CD8-positive, alpha-beta T cell (primary cell): ENCODE measurements at places on chromosomes 1 and 21.

GRCh38 chr1:31505911-31506497, 70.3 kb upstream of the TINAGL1 start:
- DNase-seq: peak; percentile 30

DNA sequence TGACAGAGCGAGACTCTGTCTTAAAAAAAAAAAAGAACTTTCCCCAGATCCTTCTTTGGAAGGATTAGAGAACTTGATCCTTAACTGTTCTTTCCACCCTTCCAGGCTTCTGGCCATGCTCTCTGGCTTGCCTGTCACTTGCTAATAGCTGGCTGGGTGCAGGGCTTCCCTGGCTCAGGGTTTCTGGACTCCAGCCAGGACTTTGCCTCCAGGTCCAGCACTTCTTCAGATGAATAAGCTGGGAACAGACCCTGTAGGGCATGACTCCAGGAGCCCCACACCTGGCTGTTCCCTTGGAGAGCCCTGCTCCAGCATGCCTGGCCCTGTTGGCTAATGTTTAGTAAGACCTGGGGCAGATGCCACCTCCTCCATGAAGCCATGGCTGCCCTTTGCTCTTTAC, 3.3 kb upstream of the NT5C1A start:
- no peak for DNase-seq

GRCh38 chr1:19437891-19438294, 47.4 kb downstream of the CAPZB start:
- no peak for DNase-seq

- DNase-seq: no peak
These were observed 47.5 kb downstream of the HUNK start for GRCh38 chr21:31920275-31920674.

- no peak for DNase-seq
These were observed at the start of gene OR2T4 for GRCh38 chr1:248361121-248361715. TSS of gene OR2T4 (plus strand) at chr1:248361665. CDS start at chr1:248361665, 0 bp downstream.

DNA sequence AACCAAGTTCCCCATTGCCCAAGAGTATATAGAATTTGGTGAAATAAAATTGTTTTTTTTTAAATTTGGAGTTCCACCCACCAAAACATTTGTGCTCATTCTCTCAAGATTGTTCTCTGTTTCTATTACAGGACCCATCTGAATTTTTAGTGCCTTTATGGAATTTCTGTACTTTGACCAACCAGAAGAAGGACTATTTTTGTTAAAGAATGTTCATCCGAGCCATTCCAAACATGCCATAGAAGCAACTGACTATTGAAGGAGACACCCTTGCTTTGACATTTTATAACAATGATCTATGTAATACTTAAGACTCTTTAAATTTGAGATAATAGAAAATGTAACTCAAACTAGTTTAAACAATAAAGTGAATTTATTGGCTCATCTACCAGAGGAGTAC, 655.7 kb upstream of the ADAMTS5 start:
- DNase-seq: no peak

- no peak for DNase-seq
These were observed 216.8 kb upstream of the CXADR start for GRCh38 chr21:17295997-17296396.

GRCh38 chr21:30233228-30234020, 17.5 kb upstream of the CLDN8 start:
- DNase-seq: no peak

- no peak for DNase-seq
These were observed 2.7 kb upstream of the HMGN2 start for GRCh38 chr1:26469558-26469957.

- no peak for DNase-seq
These were observed 1.3 kb upstream of the TOMM20 start for GRCh38 chr1:235129774-235130570.

DNA sequence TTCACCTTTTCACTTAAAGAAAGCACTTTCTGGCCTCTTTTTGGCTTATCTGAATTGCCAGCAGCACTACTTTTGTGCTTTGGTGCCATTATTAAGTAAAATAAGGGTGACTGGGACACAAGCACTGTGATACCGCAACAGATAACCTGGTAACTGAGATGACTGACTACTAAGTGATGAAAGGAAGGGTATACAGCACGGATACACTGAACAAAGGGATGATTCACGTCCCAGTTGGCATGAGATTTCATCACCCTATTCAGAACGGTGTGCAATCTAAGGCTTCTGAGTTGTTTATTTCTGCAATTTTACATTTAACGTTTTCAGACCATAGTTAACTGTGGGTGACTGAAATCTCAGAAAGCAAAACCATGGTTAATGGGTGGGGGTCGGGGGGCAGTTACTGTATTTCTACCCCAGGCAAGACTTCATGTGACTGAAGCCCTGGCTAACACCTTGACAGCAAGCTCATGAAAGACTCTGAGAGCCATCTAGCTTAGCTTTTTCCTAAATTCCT, 102.8 kb downstream of the CLIC6 start:
- DNase-seq: no peak

- DNase-seq: no peak
These were observed 327.3 kb downstream of the SIPA1L2 start for GRCh38 chr1:232302376-232303221.

- no peak for DNase-seq
These were observed 40.9 kb downstream of the AGPAT3 start for GRCh38 chr21:43905726-43906455.

DNA sequence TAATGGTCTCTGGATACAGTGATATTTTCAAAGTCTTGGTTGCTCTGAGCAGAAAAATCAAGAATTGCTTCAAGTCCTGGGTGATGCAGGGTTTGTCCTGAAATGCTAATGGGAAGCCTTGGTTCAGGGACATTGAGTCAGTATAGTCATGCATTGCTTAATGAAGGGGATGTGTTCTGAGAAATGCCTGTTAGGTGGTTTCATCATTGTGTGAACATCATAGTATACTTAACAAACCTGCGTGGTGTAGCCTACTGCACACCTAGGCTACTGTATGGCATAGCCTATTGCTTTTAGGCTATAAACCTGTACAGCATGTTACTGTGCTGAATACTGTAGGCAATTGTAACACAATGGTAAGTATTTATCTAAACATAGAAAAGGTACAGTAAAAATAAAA, 36.4 kb downstream of the TBCE start:
- no peak for DNase-seq

DNA sequence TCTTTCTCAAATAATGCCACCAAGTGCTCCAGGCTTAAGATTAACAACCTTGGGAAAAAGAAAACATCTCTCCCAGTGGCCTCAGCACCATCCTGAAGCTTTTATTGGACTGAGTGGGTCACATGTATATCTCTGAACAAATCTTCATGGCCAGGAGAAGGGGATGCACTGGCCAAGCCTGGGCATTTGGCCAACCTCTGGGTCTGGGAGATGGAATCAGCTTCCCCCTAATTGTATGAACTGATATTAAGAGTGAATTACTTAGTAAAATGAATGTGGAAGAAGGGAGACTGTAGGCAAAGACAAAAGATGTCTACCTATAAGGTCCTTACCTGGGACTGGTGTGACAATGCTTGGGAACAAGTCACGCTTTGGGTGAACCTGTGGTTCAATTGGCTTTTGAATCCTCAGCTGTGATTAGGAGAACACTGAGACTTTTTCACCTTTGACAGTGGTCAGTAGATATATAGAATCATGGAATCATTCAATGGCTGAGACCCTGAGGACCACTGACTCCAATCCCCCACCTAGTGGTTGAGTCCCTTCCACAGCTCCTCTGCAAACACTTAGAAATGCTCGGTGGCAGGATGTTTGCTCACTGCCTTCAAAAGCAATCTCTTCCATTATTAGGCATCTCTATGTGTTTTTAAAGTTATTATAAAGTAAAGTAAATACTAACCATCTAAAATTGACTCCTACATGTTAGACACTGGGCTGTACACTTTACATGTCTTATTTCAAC, 102.6 kb upstream of the ATP1A1 start:
- no peak for DNase-seq

DNA sequence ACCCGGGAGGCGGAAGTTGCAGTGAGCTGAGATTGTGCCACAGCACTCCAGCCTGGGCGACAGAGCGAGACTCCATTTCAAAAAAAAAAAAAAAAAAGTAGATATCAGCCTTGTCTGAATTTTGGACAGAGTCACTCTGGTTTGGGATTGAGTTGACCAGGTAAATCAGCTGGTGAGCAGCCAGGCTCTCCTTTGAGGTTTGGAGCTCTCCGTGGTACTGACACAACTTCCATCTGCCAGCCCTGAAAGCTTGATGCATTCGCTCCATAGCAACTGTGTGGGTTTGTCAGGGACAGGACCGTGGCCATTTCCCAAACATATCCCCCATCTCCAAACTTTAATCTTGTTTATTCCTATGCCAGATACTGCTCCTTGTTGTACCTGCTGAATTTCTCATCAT, 155.2 kb downstream of the DMRTA2 start:
- no peak for DNase-seq

DNA sequence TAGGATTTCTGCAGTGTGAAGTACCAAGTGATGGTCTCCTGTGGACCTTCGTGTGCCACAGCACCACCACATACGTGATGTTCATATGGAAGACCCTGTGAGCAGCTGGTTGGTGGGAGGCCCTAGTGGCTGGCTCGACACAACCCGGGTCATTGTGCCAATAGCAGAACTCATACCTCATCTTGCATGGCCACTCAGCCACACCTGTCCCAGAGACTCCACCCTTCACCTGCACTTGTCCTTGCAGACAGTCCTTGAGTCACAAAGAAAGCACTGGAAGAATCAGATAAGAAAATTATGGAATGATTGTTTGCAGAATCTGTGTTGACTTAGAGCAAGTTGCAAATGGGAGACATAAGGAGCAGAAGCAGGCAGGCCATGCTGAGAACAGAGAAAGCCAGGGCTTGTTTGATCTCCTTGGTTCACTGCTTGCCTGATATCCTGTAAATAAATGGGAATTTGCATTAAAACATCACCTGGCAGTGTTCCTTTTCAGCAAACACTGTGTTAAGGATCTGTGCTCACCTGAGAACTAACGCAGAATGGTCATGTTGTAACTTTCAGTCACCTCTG, 307.7 kb downstream of the SIPA1L2 start:
- DNase-seq: no peak

DNA sequence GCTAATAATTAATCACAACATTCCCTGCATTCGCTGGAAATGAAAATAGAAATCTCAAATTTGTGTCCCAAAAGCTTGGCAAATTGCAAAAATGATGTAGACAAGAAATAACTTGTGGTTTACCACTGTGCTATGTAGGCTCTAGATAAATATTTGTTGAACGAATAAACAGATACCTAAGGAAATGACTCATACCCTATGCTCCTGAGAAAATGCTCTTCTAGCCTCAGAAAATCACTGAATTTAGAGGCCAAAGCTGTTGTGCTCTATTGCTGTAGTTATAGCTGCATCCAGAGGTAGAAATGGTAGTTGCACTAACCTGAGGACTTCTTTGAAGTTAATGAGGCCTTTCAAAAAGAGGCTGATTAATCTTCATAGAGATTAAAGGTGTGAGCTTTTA, 142.0 kb upstream of the ZNHIT6 start:
- no peak for DNase-seq

GRCh38 chr1:91771717-91772116, 114.2 kb downstream of the TGFBR3 start:
- no peak for DNase-seq

- no peak for DNase-seq
These were observed 30.1 kb downstream of the DHX9 start for GRCh38 chr1:182869241-182869666.

GRCh38 chr1:93667642-93668041, 14.0 kb downstream of the BCAR3 start:
- no peak for DNase-seq

- no peak for DNase-seq
These were observed 872 bp upstream of the PPP2R5A start for GRCh38 chr1:212284332-212284743.

DNA sequence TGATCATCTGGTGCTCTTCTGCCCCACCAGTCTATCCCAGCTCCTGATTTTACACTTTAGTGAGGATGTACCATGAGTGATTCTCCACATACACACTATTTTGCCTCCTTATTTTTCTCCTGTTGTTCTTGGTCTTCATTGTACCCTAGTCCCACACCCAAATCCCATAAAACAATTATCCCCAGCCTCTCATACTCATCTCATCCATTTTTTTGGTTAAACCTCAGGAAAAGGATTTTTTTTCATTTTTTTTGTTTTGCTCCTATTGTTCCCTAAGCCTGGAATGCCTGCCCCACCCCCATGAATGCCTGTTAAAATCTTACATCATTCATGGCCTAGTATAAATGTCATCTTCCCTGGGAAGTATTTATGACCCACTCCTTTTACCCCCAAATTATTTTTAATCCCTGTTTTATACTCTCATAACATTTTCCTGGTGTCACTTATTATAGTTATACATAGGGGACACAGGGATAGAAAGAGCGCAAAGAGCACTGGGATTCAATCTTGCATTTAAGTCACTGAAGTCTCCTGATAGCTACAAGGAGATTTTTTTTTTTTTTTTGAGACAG, 4.9 kb upstream of the LINGO4 start:
- DNase-seq: no peak

DNA sequence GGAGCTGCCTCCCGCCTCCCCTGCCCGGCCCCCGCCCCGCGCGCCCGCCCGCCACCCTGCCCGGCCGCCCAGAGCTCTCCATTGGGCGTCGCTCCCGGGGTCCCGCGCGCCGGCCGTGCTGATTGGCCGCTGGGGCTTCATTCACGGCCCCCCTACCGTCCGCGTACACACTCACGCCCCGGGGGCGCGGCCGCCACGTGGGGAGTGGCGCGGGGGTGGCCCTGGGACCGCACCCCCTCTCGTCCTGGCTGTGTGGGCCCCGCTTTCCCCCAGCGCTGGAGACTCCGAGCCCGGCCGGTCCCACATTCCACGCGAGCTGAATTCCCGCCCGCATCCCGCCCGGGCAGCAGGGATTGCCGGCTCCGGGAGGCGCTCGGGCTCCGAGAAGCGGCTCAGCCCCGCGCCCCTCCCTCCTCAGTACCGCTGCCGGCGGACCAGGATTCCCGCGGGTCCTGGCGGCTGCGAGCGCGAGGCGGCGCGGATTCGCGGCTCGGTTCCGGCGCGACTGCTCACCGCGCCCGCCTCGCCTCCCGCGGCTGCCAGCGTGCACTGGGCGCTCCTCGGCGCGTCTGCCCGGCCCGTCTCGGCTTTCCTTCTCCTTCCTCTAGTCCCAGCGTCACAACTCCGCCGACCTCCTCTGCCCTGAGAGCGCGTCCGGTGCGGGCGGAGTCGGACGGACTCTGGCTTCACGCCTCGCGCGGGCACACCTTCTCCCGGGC, 450 bp upstream of the POU3F1 start:
- peak; percentile 68 for DNase-seq

GRCh38 chr1:218367118-218367517, 22.0 kb downstream of the TGFB2 start:
- no peak for DNase-seq

GRCh38 chr1:11307852-11308251, 34.9 kb downstream of the UBIAD1 start:
- no peak for DNase-seq
